ENCODE measurements at places on chromosomes 5 and 9.

DNA sequence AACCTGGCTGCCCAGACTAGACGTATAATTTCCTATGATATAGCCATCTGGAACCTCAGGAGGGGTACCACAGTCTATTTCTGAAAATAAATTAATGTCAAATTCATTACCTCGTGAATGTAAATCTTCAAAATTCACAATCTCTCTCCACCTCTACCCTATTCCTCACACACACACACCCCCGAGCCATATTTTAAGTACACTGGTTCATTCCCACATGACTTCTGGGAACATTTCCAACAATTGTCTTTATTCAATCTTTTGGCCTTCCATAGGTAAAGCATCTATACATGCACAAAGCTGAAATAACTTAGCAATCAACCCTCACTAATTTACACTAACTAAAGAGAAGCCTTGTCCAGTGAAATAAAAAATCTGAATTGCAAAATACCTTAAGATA, 32.7 kb downstream of the SUSD1 start:
- DNase-seq, result no peak

DNA sequence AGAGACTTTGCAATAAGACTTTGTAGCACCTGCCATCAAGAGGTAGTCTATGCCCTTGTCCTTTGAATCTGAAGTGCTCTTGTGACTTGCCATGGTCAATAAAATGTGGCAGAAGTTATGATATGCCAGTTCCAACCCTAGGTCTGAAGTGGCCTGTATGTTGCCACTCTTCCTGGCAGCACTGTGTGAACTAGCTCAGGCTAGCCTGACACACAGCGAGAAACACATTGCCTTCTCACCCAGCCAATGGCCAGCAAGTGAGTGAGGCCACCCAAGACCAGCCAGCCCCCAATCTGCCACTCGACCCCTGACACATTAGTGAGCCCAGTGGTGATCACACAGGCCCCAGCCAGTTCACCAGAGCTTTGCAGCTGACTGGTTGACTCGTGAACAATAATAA, 52.7 kb upstream of the OSMR start:
- no peak for DNase-seq

DNA sequence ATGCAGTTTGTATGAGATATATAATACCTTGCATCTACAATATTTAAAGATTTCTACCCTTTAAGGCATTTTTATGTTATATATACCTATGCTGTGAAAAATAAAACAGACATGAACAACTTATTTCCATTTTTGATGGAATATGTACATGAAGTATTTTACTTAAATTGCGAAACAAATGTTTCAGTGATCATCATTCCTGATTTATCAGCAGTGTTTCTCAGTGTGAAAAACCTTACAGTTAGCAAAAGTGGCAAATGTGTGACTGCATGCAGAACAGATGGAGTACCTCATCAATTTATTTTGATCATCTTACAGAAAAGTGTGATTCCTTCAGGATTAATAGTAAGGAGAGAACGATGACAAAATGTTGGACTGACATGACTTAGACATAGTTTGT, 43.1 kb downstream of the PRR16 start:
- DNase-seq, result no peak

DNA sequence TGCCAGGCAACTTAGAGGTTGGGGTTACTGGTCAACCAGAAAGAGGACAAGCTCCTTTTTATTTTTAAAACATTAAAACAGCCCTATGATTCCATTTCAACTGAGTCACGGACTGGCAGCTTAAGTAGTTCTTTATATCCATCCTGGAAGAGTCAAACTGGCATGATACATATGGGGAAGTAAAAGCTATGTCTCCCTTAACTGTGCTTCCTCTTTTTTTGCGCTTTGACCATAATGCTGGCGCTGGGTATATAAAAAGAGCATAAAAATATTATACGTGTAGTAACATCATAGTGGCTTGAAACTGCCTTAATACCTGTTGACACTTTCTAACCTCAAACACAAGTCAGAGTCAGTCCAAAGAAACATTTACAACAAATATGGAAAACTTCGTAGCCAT, 274.4 kb downstream of the CSNK1G3 start:
- no peak for DNase-seq

DNA sequence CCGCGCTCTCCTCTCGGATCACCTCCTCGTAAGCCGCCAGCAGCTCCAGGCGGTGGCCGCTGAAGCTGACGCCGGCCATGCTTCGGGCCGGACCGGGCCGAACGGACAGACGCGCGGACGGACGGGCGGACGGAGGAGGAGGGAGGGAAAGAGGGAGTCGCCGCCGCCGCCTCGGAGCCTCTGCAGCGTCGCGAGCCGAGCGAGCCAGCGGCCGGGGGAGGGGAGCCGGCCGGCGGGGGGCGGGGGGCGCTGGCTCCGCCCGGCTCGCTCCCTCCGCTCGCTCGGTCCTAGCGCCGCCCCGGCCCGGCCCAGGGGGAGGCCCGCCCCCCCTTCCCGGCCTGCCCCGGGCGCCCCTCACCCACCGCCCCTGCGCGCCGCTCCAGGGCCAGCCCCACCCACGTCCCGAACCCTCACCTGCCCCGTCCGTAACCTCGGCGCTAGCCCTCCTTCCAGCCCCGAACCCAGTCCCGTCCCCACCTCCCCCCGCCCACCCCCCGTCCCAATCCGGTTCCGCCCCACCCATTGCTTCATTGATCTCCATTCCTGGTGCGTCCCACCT, at the start of gene DBN1:
TSS of gene DBN1 (minus strand) at position 192 of the 559 bp plus-strand sequence. CDS start at position 79, 113 bp downstream.
- no peak for DNase-seq

- DNase-seq, result peak; percentile 16
Observed at GRCh38 chr5:53478411-53479044, 1.9 kb upstream of the FST start.

- no peak for DNase-seq
Observed at GRCh38 chr5:157944938-157945337, 86.0 kb upstream of the CLINT1 start.

DNA sequence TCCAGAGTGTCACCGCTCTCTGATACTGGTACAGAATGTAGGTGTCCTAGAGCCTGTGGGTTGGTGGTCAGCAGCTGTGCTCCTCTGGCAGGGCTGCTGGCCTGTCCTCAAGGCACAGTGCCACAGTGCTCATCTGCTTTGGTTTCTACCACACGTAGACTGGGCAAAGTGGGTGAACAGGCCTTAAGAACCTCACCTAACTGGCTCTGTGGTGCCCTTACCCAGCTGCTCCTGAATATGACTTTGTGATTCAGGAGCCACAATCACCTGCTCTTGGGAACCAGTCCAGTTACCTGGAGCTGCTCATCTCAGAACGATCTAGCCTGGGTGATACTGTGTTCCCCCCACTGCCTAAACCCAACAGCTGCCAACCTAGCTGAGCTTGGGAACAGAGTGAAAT, 6.4 kb downstream of the NOP16 start:
- no peak for DNase-seq

DNA sequence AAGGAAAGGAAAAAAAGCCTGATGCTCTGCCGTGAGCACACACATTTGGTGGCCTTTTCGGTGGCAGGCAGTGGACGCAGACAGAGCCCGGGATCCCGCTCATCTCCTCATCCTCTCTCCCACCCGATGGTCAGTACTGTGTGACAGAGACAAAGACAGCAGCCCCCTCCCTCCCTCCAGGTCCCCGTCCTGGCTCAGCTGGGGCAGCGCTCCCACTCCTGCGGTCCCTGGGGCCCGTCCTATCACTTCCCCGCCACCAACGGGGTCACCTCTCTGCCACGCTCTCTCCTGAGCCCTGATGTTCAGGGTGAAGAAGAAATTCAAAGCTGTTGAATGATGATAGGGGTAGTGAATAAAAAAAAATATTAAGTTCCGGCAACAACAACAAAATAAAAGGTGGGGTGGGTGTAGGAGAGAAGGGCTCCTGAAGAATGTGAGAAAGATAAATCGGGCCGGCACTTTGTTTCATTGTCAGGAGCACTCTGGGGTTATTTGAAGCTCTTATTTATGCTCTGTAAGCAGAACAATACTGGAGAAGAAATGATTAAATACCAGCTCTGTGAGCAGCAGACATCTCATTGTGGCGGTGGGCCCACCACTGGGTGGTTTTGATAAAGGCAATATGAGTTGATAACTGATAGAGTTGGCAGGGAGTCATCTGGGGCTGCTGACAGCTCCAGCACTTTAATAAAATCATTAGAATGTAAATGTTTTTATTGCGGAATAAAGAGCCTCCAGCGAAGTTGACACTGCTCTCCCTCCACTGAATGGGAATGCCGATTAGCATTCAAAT, 417.7 kb downstream of the IRX1 start:
- DNase-seq, result no peak

- peak; percentile 57 for DNase-seq
Observed at GRCh38 chr9:21096172-21096900, 18.6 kb upstream of the IFNB1 start.

GRCh38 chr9:121328876-121329681, 41.0 kb downstream of the STOM start:
- DNase-seq, result no peak

All from CD4-positive, alpha-beta T cell treated with Interleukin-15 for 4 hours (primary cell).